ENCODE measurements at places on chromosomes 1 and 21. TPM values are rescaled to one million over a fixed set of nuclear protein-coding genes. Genes with fewer than 3 reads are reported as not detected.

Gene PRKAA2
- polyA plus RNA-seq = 0.70 TPM

- DNase-seq = no peak
Observed at GRCh38 chr1:90201467-90202358, 206.8 kb downstream of the ZNF326 start.

- DNase-seq = no peak
Observed at GRCh38 chr1:189211742-189212141, 1265.9 kb downstream of the BRINP3 start.

Gene ADORA1
- 2.4 TPM for polyA plus RNA-seq

Gene SLC44A3
- polyA plus RNA-seq = 1.1 TPM

Gene PEX11B
- polyA plus RNA-seq = 34.9 TPM

Gene MAN1C1
- polyA plus RNA-seq = 0.98 TPM

Gene FAM110D
- not detected for polyA plus RNA-seq

Gene LORICRIN
- not detected for polyA plus RNA-seq

GRCh38 chr21:31284797-31285397 is 59.2 kb downstream of the TIAM1 start:
- DNase-seq = no peak

DNA sequence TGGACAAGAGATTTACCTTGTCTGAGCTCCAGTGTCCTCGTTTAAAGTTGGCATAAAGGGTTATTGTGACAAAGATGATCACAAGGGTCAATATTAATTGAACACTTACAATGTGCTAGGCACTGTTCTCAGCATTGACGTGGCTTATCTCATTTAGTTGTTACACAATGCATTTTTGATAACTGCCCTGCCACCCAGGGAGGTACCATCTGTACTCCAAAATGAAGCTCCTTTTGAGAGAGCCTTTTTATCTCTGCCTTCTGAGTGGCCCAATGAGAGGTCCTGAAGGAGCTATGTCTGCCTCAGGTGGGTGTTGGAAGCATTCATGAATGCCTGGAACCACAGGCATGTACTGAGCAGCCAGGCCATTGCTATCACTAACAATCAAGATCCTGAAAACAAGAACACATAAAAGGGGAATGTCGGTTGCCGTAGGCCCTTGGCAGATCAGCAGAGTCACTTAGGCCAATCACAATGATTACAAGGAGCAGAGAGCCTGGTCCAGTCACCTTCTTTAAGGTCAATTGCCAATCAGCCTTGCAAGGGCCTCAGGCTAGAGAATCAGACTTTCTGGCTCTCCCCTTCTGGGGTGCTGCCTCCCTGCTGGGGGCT is 78.5 kb downstream of the NMNAT2 start:
- DNase-seq = no peak

DNA sequence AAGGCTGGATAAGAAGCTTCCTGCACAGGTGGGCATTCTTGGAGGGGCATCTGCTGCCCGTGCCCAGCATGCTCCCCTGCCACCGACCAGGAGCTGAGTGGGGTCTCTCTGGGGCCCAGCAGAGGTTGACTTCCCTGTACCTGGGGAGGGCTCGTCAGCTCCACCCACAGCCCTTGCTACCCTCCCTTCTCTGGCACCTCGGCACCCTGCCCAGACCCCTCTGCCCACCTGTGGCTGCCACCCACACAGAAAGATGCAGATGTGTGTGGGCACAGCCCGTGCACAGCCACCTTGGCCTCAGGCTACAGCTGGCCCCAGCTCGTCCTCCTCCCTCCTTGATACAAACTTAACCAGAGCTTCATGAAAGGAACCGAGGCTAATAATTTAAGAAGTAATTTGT is 241.2 kb upstream of the VAMP3 start:
- DNase-seq = no peak

GRCh38 chr1:63885899-63886298 is 112.1 kb downstream of the ROR1 start:
- no peak for DNase-seq

DNA sequence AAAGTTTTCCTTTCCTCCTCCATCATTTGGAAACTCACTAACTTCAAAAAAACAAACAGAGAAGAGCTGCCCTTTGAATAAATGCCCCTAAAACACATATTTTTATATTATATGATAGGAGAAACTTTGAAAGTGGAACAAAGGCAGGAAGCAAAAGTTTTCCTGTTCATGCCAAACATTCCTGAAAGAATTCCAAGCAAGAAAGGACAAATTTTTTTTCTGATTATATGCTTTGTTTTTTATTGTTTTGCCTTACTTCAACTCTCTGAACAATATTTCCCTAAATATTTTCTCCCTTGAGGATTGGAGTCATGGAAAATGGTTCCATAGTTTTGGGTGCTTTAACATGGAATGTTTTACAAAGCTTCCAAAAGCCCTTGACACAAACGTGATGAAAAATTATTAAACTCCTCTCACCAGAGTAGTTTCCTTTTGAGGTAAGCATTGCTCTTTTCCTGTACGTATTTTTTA is 638.5 kb upstream of the CAMK1G start:
- DNase-seq = no peak

DNA sequence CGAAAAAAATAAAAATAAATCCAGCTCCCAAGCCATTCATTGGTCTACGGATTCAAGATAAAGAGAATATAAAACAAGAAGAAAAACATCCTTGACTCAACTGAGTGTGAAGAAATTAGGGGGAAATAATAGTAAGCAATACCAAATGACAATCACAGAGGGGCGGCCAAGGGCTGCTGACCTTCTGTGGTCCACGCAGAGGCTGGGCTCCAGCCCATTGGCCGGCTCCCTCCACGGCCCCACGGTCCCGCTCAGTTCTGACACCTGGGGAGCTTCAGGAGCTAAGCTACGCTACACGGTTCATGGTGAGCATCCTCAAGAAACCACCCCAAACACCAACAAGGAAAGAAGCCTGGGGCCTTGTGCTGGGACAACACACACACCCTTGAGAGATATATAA is 400 bp upstream of the KRTAP10-12 start:
- no peak for DNase-seq

DNA sequence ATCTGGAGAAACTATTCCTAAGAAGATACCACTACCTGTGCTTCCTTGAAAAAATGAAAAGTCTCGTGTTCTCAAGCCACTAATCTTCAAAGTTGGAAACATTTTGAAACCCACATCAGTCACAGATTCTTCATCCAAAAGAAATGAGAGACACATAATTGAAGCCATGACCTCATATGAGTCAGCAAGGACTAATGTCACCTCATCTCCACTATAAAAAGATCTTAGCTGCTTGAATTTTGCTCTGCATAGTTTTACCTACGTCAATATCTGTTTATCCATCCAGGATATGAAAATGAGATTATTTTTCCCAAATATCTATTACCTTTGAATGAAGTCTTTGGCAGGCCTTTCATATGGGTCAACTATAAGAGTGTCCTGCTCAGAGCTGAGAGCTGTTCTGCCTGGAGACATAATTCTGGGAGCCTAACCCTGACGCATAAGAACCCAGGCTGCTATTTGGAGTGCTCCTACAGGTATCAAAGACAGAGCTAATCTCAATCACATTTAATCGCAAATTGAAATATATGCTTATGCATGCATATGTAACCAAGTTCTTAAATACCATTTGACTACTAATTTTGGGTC is 312.5 kb upstream of the PKN2 start:
- no peak for DNase-seq

DNA sequence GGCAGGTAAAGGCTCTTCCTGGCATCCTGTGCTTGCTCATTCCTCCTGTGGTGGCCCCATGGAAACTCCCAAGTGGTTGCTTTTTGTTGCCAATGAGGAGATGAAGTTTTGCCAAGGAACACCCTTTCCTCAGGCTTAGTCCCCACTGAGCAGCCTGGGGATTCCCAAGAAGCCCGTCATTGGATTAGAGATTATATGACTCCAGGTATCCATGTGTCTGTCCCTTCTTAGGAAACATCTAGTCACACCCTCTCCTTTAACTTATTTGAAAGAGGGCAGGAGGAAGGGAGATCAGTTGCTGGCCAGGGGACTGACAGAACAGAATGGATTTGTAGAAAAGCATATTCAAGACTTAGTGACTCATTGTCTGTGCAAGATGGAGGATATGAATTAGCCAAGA is 3.8 kb upstream of the LCE3A start:
- DNase-seq = no peak

Gene OR2G6
- not detected for polyA plus RNA-seq

DNA sequence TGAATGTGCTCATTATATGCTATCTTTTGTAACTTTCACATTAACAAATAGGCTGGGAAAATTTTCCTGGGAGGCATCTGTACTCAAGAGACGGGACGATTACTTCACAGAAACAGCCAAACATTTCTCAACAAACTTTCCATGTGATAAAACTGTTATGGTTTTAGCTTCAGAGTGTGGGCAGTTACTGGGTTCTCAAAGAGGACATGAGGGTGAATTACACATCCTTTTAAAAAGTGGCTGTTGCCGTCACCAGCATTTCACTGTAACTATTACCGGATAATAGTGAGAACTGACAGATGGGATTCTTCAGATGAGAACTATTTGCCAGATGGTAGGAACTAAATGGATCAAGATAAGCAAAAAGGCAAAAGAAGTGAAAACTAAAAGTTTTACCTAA is 109.1 kb downstream of the APP start:
- no peak for DNase-seq

- DNase-seq = no peak
Observed at GRCh38 chr1:175191659-175192058, 917 bp downstream of the KIAA0040 start.

- DNase-seq = no peak
Observed at GRCh38 chr1:96544051-96544830, 177.3 kb upstream of the PTBP2 start.

Gene KIF26B
- 3.0 TPM for polyA plus RNA-seq

DNA sequence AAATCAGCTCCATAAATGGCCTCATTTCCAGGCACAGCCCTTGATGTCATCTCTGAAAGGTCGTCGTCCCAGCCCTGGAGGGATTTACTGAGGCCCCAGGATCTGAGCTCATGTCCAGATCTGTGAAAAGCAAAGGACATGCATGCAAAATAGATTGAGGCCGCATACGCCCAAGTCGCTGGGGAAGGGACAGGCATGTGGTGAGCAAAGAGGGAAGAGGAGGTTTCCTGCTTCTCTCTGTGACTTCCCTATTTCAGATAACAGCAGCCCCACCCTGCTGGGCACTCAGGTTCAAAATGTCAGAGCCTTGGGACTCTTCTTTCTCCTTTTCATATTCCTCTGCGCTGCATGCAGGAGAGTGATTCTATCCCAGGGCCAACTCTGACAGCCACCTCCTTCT is 197.2 kb downstream of the ADSS2 start:
- no peak for DNase-seq

DNA sequence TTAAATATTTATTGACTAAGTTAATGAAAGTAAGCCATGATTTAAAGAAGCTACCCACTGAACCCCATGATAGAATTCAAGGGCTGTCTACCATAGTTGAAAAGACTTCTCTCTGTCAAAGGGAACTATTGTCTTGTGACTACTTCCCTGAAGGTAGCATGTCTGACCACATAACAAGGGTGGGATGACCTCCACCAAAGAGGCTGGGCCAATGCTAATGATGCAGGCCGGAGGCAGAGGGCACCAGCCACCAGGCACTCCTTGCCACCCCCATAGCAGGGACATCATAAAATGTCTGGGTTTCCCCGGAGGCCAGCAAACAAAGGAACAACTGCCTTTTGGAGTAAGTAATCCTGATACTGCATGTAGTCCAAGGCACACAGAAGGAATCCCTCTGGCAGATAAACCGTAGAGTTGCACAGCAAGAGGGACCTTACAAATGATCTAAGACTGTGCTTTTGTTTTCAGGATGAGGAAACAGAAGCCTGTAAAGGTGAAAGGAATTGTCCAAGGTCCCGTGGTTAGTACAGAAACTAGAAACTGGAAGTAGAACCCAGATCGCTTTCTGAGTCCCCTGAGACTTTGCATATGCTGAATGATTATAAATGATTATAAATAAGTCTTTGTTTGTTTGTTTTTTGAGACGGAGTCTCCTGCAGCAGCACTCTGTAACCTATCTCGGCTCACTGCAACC is 33.5 kb upstream of the ITPKB start:
- no peak for DNase-seq

Gene TMIGD3
- not detected for polyA plus RNA-seq

DNA sequence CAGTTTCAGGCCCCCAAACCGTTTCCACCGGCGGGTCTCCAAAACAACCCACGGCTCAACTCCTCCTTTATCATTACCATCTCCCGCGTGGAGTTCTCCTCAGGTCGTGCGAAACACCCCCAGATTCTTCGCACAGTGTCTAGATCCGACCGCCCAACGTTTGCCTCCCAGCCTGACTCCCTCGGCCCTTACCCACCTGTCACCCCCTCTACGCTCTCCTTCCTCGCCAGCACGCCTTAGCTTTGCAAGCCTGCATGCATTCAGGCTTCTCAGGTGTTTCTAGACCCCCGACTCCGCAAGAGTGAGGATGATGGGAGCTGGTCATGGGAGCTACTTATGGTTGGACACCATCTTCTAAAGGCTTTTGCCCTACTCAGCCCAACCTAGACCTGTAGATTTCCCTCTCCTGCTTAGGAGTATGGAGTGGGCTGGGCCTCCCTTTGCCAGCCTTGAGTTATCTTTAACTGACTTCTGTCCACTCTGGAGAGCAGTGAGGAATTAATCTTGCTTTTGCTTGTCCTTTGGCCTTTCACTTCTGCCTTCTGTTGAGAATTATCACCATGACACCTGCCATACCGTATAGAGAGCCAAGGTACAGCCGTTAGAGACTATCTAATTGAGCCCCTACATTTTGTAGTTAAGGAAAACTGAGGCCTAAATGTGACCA is 865 bp downstream of the ATP5IF1 start:
- DNase-seq = no peak

Gene CLEC20A
- polyA plus RNA-seq = not detected

GRCh38 chr1:16139473-16139962 is 16.4 kb downstream of the EPHA2 start:
- DNase-seq = no peak

Gene PTAFR
- polyA plus RNA-seq = 0.20 TPM

DNA sequence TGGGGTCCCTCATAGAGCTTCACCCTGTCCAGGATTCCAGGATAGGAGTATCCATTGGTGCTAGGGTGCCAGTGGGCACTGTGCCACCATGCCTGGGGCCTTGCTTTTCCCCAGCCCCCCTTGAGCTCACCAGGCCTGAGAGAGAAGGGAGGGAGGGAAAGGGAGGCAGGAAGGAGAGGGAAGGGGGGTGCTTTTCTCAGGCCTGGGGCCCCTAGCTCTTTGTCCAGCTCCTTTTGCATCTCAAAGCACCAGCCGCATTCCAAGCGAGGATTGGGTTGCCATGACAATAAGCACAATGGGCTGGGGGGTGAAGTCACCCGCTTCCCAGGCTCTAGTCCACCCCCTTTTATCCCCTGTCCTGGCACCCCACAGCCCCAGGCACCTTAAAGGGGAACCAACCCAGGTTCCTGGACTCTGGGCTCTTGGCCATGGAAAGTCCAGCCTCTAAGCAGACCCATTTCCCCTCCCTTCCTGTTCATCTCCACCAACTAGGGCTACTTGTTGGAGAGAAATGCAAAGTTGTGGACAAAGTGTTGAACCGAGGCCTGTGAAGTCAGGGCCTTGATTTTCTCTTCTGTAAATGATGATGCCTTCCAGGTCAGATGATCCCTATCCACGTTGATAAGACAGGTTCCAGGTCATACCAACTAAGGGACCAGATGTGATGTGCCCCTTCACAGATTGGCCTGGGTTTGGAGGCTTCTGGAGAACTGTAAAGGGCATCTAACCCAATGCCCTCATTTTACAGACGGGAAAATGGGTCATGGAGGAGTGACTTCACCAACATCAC is 11.4 kb downstream of the THBS3 start:
- no peak for DNase-seq

GRCh38 chr1:11731691-11732283 is 4.1 kb upstream of the AGTRAP start:
- no peak for DNase-seq

- no peak for DNase-seq
Observed at GRCh38 chr1:212111536-212111935, 76.0 kb downstream of the DTL start.

All from BJ (cell line).